ENCODE measurements at places on chromosomes 6 and 20.
A peak's percentile ranks its signal among the peaks of the same experiment; 100 is the strongest.

- DNase-seq: no peak
Observed at GRCh38 chr20:21739682-21740081, 34.2 kb downstream of the PAX1 start.

DNA sequence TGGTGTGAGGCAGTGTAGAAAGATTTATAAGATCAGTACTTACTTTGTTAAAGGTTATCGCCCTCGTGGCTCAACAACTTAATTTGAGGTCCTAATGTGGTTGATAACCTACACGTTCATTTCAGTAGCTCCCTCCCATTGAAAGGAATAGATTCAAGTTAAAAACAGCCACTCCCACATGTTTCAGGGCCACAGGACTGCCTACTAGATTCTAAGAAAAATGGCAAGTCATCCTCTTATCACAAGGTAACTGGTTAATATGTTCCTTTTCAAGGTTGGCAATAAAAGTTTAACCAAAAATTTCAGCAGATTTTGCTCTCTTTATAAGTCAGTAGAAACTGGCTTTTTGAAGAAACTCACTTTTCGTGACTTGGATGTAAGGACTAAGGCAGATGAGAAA is 17.1 kb downstream of the GSTA2 start:
- no peak for DNase-seq

DNA sequence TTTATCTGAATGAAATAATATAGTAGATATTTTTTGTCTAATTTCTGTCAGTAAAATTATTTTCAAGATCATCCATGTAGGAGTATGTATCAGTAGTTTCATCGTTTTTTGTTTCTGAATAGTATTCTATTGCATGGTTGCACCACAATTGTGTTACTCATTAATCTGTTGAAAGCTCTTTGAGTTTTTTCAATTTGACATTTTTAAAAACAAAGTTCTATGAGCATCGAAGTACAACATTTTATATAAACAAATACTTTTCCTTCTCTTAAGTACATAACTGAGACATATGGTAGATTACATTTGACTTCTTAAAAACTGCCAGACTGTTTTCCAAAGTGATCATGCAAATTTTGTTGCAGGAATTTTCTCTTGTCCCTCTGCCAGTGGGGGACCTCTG is 1113.1 kb upstream of the CITED2 start:
- DNase-seq: no peak

DNA sequence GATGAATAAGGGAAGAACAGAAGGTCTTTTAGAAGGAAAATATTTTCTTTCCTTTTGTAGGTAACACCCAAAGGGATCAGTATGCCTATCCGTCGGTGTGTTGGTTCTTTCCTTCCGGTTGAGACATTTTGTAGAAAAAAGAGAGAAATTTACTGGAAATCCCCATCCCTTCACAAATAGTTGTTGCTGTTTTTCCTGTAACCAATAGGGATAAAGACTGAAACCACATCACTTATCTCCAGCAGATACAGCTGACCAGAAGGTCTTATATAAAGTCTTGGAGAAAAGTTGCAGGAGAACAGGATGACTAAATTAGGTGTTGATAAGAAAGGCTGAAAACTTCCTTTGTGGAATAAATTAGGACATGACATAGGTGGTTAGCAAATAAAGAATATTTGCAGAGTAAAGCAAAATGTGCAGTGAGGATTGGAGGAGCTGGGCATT is 14.8 kb upstream of the HLA-DRB1 start:
- DNase-seq: no peak

DNA sequence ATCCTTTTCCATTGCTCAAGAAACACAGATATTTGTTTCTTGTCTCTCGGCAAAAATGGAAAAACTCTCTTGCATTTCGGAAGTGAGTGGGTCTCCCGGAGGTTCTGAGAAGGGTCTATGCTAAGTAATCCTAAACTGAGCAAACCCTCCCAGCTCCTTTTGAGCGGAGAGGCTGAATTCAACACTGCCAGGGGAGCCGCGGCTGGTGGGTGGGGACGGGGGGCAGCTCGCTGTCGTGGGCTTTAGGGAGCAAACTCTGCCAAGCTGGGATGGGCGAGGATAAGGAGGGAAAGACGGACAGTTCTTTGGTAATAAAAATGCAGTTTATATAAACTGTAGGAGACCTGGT is 211.4 kb downstream of the FOXC1 start:
- DNase-seq: no peak

DNA sequence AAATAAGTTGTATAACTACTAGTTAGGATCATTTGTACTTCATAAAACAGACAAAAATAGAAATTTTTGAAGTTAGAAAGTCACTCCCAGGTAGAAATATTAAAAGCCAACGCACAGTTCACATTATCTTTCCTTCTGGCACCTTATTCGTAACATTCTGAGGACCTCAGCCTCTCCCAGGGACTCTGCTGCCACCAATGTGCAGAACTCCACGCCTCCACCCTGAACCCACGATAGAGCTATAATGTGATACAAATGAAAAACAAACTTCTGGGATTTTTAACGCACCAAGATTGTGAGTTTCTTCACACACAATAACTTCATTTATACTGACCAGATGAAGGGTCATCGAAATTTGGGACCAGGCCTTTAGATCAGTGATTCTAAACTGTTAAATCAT is 9.5 kb downstream of the BMP7 start:
- DNase-seq: no peak

- DNase-seq: no peak
Observed at GRCh38 chr6:56388415-56388755, 141.0 kb upstream of the COL21A1 start.

DNA sequence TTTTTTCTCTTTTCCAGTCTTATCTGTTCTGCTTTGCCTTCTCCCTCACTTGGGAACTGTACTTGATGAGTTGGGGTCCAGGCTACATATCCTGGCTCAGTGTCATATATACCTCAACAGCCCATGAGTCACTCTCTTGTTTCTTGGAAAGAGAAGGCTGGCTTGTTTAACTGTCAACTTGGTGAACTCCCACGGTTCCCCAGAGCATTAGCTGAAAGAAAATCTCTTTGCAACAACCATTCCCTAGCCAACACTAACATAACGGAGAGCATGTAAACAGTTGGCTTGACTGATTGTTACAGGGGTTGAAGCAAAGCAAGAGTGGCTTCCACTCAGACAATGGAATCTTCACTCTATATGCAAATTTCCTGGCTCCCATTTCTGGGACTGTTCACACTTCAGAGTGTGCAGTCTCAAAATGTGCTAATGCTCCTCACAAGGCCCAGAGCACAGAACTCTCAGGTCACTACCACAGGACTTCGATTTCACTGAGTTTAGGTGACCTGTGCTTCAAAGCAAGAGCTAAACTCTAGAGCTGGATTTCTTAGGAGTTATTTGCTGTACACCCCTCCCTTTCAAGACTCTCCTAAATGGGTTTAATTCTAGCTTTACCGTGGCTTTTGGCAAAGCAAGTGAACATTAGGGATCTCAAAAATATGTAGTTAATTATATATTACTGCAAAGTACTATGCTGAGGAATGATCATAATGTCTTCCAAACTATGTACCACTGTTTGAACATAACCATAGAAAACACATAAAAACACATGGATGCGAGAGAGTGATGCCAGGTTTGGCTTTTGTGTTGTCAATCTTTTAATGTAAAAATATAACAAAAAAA is 609.8 kb downstream of the RFPL4B start:
- no peak for DNase-seq

DNA sequence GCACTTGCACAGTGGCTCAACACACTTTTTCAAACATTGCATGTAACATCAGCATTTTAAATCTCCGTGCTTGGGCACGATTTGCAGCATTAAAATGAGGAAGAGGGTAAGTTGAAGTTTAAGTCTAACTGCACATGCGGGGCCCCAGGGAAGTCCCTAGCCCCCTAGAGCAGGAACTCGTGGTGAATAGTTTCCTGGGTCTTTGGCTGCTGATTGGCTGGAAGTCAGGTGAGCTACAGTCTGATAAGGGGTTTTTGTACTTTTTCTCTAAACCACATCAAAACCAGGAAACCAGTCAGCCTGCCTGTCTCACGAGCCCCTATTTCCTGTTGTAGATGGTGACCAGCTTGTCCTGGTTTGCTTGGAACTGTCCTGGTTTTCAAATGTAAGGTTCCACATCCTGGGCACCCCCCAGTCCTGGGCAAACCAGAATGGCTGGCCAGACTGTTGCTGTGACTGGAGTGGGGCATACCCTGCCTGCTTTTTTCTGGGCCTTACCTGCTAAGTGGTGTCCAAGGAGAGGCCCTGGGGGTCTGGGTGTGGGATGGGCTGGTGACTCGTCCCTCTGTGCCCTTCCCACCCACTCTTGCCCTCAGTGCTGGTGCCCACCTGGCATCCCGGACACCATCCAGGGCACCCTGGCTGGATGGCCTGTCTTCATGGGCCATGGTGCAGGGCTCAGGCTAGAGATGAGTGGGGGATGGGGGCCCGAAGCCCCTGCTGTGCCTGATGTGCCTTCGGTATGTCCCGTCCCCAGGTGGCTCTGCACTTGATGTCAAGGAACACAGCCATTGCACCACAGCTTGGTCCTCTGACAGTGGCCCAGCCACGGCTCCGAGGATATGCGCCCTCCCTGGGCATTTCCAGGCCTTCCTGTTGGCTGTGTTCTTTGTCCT is 31.8 kb downstream of the SUN5 start:
- DNase-seq: peak; percentile 64

GRCh38 chr6:82248273-82248735 is 760 bp upstream of the IBTK start:
- DNase-seq: no peak

DNA sequence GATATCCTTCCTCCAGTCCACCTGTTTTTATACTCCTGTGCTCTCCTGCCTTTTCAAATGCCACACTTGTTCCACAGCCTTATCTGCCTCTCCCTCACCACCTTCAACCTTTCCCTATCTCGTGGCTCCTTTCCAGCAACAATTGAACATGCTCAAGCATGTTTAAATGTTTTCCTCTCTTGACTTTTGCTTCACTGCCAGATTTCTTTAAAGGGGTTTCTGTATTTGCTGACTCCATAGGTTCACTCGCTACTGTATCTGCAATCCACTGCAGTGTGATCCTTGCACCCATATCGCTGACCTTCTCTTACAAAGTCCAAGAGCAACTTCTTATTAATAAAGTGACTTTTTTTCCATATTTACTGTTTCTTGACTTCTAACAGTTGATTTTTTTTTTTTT is 11.2 kb upstream of the GMNN start:
- DNase-seq: no peak

DNA sequence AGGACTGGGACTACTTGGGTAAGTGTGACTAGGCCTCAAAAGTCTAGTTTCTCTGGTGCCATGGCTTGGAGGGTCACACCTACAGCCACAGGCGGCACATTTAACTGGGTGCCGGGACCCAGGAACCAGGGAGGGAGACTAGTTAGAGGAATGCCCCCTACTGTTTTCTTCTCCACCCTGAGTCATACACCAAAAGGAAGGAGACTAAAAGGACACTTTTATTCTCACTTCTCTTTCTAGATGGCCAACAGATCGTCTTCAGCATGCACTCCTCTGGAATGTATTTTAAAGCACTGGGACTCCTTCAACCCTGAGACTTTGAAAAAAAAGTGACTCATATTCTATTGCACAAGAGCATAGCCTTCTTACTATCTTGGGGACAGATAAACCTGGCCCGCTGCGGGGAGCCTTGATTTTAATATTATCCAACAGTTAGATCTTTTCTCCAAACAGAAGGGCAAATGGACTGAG is 33.4 kb downstream of the PLN start:
- no peak for DNase-seq

- DNase-seq: no peak
Observed at GRCh38 chr6:37860226-37860839, 40.8 kb downstream of the ZFAND3 start.

DNA sequence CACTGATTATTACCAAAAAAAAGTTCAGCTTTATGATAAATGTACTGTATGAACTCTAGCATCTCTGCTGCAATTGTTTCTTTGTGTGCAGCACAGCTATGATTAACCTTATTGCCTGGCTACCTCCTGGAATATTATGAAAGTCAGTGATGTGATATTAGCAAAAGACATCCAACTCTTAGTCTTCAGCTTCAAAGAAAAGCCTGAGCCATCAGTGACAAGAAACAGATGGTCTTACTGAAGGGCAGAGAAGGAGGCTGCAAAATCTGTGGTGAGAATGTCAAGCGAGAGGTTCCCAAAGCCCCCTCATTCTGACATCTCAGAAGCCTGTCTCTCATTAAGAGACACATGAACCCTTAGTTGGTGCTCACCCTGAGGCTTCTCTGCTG is 89.4 kb upstream of the TNFAIP3 start:
- DNase-seq: no peak

GRCh38 chr6:73282871-73283270 is 19.9 kb upstream of the KHDC1 start:
- DNase-seq: no peak

DNA sequence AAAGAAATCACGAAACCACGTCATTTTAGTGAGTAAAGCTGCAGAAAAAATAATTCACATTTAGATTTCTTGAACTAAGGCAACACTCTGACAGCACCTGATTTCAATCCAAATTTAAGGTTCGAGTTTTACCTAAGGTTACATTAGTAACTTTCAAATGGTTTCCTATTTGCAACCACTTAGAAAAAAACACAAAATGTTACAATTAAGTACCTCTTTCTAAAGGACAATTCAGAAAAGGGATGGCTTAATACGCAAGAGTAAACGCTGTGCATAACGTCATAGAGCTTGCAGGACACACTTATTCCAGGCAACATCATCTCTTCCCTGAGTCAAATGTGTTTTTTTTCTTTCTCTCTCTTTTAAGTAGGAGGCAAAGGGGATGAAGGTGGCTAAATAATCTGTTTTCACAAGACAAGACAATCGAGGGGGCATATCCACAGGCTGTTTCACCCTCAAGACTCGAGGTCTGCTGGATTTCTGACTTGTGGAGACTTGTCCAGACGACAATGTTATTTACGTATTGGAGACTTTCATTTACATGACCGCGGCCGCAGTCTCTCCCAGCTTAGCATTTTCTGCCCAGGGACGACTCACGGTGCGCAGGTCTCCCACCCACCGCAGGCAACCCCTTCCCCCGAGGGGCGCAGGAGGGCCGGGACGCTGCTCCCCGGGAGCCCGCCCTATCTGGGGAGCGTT is 86.0 kb downstream of the SESN1 start:
- DNase-seq: no peak

GRCh38 chr6:164612751-164613150 is 696.7 kb downstream of the C6orf118 start:
- no peak for DNase-seq

- DNase-seq: no peak
Observed at GRCh38 chr6:64012351-64013001, 376.9 kb downstream of the PHF3 start.

Data from stimulated activated CD8-positive, alpha-beta memory T cell treated with anti-CD3 and anti-CD28 coated beads, Interleukin-15, amount 100 ng/mL, for 1 hour (primary cell).